ENCODE measurements at places on chromosomes 7 and 10.

- DNase-seq: no peak
Measured at GRCh38 chr7:106180721-106181120, 68.6 kb upstream of the SYPL1 start.

DNA sequence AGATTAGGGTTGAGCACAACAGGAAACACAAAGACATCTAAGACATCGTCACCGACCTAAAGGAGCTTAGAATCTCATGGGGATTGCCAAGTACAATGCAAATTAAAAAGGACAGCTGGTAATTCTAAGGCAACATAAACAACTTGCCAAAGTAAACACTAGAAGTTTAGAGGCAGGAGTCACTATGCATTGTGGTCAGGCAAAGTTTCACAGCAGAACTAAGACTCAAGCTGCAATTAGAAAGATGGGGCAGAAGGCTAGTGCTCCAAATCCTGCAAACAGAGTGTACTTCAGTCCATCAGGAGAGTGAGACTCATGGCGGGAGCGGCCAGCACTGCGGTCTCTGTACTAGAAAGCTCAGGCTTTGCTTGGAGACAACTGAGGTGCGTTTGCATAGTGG lies 52.7 kb downstream of the HIPK2 start:
- DNase-seq: no peak

- no peak for DNase-seq
Measured at GRCh38 chr7:157477550-157478212, 140.9 kb downstream of the DNAJB6 start.

GRCh38 chr10:125450218-125450617 lies 232.7 kb downstream of the TEX36 start:
- no peak for DNase-seq

DNA sequence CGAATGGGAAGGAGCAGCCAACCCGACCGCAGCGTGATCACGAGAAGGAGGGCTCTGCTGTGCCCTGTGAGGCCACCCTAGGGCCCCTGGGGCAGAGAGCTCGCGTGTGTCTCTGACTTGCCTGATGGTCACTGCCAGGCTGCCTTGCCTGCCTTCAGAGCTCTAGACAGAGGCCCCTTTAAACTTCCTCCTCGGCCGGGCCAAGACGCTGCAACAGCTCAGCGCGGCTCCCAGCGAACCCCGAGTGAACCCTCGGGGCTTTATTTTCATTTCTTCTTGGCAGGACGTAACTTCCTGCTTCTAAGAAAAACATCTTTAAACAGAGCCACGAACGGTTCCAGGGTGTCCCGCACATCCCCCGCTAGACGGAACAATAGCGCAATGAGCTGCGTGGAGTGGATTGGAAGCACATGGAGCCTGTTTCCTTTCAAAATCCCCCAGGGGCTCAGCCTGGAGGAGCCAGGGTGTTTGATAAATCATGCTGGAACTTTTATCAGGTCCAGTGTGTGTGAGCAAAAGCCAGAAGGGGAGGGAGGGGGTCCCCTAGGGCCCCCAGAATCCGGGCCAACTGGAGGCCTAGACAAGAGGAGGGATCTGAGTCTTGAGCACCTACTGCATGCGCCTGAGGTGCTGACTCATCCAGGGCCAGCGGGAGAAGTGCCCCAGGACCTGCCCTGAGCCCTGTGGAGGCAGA lies 134.1 kb upstream of the GDF10 start:
- no peak for DNase-seq

Data from stimulated activated CD8-positive, alpha-beta memory T cell treated with anti-CD3 and anti-CD28 coated beads, Interleukin-4, amount 100 ng/mL, for 1 hour (primary cell).